Fibroblast of skin of abdomen (primary cell): ENCODE measurements at places on chromosomes 11 and 22.

DNA sequence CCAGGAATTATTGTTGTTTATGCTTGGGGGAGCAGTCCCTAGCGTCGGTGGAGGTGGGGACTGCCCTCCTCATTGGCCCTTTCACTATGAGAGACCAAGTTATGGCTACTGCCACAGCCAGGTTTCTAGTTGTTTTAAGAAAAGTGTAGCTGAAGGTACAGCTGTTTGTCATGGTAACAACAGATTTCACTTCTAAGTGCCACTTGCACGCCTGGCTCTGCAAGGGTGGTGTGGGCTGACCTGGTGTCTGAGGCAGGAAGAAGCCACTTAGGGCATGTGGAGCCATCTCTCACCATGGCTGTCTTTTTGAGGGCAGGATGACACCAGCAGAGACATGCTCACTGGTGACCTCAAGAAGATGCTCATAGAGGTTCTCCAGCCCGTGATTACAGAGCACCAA is 46.3 kb upstream of the MPEG1 start:
- DNase-seq: no peak

DNA sequence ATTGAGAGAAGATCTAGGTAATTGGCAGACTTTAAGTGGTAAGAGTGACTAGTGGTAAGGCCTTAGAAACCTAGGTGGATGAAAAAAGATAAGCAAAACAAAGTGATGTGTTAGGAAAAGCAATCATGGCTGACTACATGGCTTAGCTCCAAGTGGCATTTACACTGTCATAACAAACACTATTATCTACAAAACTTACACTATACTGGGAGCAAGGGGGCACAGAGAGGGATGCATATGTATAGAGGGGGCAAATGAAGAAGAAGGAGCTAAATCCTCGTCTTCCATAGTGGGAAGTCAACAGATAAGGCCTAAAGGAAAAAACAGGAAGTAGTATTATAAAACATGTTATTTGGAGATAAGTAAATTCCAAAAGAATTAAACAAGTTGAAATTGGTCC is 32.5 kb downstream of the ADORA2A start:
- no peak for DNase-seq

DNA sequence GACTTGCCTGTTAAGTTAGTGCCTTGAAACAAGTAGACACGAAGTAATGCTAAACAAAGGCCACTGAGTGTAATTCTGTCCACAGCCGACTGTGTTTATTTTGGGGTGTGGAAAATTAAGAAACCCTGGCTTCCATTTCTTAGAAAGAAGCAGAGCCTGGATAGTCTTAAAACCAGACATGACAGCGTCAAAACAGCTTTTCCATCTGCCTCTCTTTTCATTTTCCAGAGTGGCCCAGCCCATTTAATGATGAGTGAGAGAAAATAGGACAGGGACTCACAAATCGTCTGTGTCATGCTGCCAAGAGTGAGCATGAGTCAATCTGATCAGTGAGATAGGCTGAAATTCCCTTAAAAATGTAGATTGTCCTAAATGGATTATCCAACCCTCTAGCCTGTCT is 485.9 kb downstream of the JRKL start:
- DNase-seq: no peak

GRCh38 chr11:100889758-100890157 is 202.7 kb downstream of the ARHGAP42 start:
- no peak for DNase-seq

- no peak for DNase-seq
Measured at GRCh38 chr22:47990481-47990880, 1228.0 kb downstream of the TBC1D22A start.

DNA sequence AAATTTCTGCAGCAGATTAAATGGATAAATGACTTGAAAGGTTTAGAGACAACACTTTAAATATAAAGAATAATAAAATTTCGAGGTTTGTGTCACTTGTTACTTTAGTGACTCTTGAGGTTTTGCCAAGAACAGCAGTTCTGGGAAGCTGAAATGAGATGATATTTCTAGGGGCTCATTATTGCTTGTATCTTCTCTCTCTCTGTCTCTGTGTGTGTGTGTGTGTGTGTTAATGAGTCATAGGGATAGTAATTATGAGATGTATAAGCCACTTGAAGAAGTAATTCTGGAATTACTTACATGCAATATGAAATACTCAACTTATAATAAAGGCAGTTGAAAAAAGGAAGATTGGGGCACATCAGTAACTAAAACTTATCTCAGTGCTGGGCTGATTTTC is 9.6 kb upstream of the OR10G7 start:
- no peak for DNase-seq

GRCh38 chr11:26583550-26583949 is 11.5 kb upstream of the MUC15 start:
- DNase-seq: no peak

DNA sequence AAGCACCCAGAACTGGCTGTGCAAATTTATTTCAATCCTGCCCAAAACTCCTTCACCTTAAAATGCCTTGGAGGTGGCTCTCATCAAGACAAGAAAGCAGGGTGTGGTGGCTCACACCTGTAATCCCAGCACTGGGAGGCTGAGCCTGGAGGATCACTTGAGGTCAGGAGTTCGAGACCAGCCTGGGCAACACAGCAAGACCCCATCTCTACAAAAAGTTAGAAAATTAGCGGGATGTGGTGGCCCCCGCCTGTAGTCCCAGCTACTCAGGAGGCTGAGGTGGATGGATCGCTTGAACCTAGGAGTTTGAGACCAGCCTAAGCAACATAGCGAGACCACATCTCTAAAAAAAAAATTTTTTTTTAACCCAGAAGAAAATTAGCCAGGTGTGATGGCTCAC is 689 bp upstream of the RAB39A start:
- no peak for DNase-seq

DNA sequence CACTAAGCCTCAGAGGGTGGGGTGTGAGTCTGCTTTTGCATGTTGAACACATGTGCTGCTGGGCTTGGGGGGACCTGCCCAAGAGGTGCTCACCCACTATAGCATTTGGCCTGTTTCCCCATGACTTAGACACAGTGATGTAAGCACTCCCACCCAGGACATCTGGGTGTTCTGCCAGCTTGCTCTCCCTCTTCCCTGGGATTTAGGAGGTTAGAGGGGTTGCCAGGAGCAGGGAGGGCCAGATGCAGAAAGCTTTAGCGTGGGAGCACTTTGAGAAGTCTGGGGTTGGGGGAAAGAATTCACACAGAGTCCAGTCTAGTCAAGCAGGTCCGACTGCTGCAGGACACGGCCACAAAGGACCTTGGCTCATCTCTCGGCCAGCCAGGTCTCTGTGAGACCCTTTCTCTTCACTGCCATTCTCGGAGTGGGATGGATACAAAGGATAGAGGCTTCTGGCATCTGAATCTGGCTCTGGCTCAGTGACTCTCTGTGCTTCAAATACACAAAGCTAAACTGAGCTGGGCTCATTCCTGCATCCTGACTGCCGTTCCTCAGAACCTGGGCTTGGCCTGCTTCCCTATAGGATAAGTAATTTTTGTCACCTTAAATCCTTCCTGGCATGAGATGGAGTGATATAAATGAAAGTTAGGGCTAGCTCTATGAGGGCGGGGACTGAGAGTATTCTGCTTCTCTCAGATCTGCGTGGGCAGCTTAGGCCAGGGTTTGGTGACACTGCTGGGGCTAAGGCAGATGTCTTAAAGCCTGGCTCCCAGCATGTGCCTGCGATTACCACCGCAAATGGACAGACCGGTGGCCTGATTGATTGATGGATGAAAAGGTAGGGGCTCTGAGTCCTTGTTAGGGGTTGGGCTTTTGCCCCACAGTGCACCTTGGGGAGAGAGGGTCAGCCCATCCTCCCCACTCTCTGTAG is 14.5 kb downstream of the USP2 start:
- no peak for DNase-seq

GRCh38 chr11:106228996-106229395 is 151.5 kb downstream of the AASDHPPT start:
- no peak for DNase-seq

DNA sequence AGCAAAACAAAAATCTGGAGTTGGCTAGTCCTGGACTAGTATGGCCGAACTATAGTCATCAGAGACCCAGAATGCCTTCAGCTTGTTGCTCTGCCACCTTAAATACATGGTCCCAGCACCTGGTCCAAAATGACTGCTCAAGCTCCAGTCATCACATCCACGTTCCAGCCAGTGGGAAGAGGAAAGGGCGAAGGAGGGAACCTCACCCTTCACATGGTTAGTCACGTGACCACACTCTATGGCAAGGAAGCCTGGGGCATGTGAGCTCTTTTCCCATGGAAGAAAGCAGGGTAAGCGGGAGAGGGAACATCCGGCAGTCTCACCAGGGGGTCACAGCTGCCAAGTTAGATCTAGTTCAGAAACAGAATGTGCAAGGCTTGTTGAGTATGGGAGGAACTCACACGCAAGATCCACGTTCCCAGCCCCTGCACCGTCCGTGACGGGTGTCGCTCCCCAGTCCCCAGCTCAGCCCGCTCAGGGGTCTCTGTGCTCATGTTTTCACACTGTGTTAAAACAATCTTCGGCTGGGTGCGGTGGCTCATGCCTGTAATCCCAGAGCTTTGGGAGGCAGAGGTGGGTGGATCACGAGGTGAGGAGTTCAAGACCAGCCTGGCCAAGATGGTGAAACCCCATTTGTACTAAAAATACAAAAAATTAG is 1.9 kb upstream of the ANO9 start:
- DNase-seq: peak; percentile 17
